ENCODE measurements at places on chromosomes 3 and 15.

GRCh38 chr3:52822363-52822762, 8.1 kb downstream of the ITIH4 start:
- H3K27me3 ChIP-seq = no peaks in the 10 kb centered on the region
- no peak overlapping the region for H3K27ac ChIP-seq
- no peak overlapping the region for H3K4me3 ChIP-seq
- no peaks in the 10 kb centered on the region for H3K4me1 ChIP-seq

- H3K4me1 ChIP-seq = no peaks in the 10 kb centered on the region
- no peaks in the 10 kb centered on the region for H3K36me3 ChIP-seq
- no peak for DNase-seq
- no peak overlapping the region for H3K27ac ChIP-seq
- no peaks in the 10 kb centered on the region for H3K27me3 ChIP-seq
Observed at GRCh38 chr15:38941399-38941953, 376.9 kb upstream of the RASGRP1 start.

- H3K27me3 ChIP-seq = no peaks in the 10 kb centered on the region
- peaks cover 11% of the 10 kb centered on the region for H3K4me1 ChIP-seq
- no peak overlapping the region for H3K4me3 ChIP-seq
- no peak overlapping the region for H3K27ac ChIP-seq
- H3K36me3 ChIP-seq = peaks cover 29% of the 10 kb centered on the region
Observed at GRCh38 chr3:101567528-101568317, 6.1 kb downstream of the TRMT10C start.

DNA sequence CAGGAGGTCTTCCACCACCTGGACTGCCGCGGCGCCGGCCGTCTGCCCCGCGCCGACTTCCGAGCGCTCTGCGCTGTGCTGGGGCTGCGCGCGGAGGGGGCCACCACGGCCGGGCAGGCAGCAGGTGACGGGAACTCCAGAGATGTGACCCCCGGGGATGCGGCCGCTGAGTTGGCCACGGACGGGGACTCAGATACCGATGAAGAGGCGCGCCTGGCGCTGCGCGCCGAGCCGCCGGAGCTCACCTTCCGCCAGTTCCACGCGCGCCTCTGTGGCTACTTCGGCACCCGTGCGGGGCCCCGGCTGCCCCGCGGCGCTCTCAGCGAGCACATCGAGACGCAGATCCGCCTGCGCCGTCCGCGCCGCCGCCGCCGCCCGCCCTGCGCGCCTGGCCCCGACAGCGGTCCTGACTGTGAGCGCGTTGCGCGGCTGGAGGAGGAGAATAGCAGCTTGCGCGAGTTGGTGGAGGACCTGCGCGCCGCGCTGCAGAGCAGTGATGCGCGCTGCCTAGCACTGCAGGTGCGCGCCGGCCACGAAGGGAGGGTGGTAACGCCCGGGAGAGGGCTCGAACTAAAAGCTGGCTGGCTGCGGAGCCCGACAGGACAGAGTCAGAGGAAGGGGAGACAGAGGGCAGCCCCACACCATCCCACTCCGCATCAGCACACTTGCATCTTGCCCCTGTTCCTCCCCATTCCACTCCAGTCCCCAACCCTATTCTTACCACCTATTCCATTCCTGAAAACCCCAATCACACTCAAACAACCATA, 885 bp downstream of the EFCC1 start:
- no peak for DNase-seq
- no peaks in the 10 kb centered on the region for H3K36me3 ChIP-seq
- H3K27me3 ChIP-seq = peaks cover 28% of the 10 kb centered on the region
- H3K4me3 ChIP-seq = no peak overlapping the region
- no peak overlapping the region for H3K27ac ChIP-seq
- peaks cover 20% of the 10 kb centered on the region for H3K4me1 ChIP-seq

- DNase-seq = no peak
- no peak overlapping the region for H3K4me3 ChIP-seq
- no peaks in the 10 kb centered on the region for H3K36me3 ChIP-seq
- H3K4me1 ChIP-seq = no peaks in the 10 kb centered on the region
- no peak overlapping the region for H3K27ac ChIP-seq
- H3K27me3 ChIP-seq = no peaks in the 10 kb centered on the region
Observed at GRCh38 chr3:18046131-18046915, 303.9 kb upstream of the TBC1D5 start.

GRCh38 chr15:27573805-27574485, 525.2 kb downstream of the OCA2 start:
- no peaks in the 10 kb centered on the region for H3K36me3 ChIP-seq
- DNase-seq = no peak

- H3K4me1 ChIP-seq = peaks cover 70% of the 10 kb centered on the region
- no peak for DNase-seq
- H3K27me3 ChIP-seq = no peaks in the 10 kb centered on the region
- H3K27ac ChIP-seq = no peak overlapping the region
- peak overlapping the region; percentile 20 for H3K4me3 ChIP-seq
Observed at GRCh38 chr3:9405756-9406155, 8.3 kb downstream of the SETD5 start.

DNA sequence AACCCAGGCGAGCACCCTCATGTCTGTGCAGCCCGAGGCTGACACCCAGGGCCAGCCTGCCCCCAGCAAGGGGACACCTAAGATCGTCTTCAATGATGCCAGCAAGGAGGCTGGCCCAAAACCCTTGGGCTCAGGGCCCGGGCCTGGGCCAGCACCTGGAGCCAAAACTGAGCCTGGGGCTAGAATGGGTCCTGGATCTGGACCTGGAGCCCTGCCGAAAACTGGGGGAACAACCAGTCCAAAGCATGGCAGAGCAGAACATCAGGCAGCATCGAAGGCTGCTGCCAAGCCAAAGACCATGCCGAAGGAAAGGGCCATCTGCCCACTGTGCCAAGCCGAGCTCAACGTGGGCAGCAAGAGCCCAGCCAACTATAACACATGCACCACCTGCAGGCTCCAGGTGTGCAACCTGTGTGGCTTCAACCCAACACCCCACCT, 31.4 kb upstream of the APEH start:
- H3K4me3 ChIP-seq = no peak overlapping the region
- DNase-seq = no peak
- no peak overlapping the region for H3K27ac ChIP-seq
- no peaks in the 10 kb centered on the region for H3K4me1 ChIP-seq

- H3K4me1 ChIP-seq = no peaks in the 10 kb centered on the region
- no peak overlapping the region for H3K4me3 ChIP-seq
- no peak for DNase-seq
- no peaks in the 10 kb centered on the region for H3K27me3 ChIP-seq
- no peak overlapping the region for H3K27ac ChIP-seq
Observed at GRCh38 chr3:154195620-154196356, 74.6 kb downstream of the ARHGEF26 start.

GRCh38 chr3:130048726-130049125, 32.9 kb upstream of the ALG1L2 start:
- no peak for DNase-seq
- H3K4me3 ChIP-seq = no peak overlapping the region
- H3K4me1 ChIP-seq = no peaks in the 10 kb centered on the region

- DNase-seq = no peak
- no peak overlapping the region for H3K4me3 ChIP-seq
- peaks cover 39% of the 10 kb centered on the region for H3K36me3 ChIP-seq
- no peaks in the 10 kb centered on the region for H3K27me3 ChIP-seq
- no peaks in the 10 kb centered on the region for H3K4me1 ChIP-seq
Observed at GRCh38 chr15:77034695-77035489, 36.0 kb downstream of the TSPAN3 start.

DNA sequence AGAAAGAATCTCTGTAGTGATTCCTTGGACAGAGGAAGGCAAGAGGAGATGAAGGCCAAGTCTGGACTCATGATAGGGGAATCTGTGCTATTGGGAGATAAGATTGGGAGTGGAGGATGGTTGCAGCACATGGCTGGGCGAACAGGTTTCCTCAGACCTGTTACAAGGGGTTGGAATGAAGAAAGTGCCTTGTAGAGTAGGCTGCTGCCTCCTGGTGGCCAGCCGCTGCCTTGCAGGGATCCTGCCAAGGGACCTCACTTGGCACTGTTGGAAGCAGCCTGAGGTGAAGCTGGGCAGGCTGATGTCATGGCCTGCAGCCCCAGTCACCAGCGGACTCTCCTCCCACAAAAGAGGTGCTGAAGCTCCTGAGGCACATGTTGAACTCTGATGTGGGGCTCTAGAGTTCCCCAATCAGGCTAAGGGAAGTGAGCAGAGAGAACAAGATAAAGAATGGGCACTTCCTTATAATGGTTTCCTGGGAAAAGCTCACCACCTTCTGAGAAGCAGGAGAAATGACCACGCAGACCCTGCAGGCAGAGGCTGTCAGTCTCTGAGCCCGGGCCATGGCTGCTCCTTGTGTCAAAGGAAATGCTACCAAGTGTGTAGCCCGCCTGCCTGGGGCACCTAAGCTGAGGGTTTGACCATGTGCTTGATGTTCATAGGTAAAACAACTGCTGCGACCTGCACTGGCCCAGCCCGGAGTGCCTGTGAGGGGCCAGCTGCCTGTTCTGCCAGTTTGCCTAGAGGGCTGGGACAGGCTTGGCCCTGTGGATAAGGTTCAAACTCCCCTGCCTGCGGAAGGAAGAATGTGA, 1.6 kb upstream of the TEX264 start:
- H3K36me3 ChIP-seq = peaks cover 3% of the 10 kb centered on the region
- H3K4me1 ChIP-seq = peaks cover 49% of the 10 kb centered on the region
- DNase-seq = peak; percentile 73
- H3K4me3 ChIP-seq = peak overlapping the region; percentile 78

GRCh38 chr3:184176377-184177330, 2.0 kb downstream of the AP2M1 start:
- DNase-seq = no peak
- H3K4me3 ChIP-seq = peak overlapping the region; percentile 78
- no peaks in the 10 kb centered on the region for H3K27me3 ChIP-seq
- H3K4me1 ChIP-seq = peaks cover 29% of the 10 kb centered on the region
- H3K27ac ChIP-seq = no peak overlapping the region

- peaks cover 11% of the 10 kb centered on the region for H3K36me3 ChIP-seq
- no peak overlapping the region for H3K27ac ChIP-seq
- no peaks in the 10 kb centered on the region for H3K27me3 ChIP-seq
- no peak overlapping the region for H3K4me3 ChIP-seq
- no peak for DNase-seq
Observed at GRCh38 chr3:66342717-66343356, 122.0 kb downstream of the SLC25A26 start.

Measured in CD4-positive, CD25-positive, alpha-beta regulatory T cell (primary cell).